RKO (cell line): ENCODE measurements at places on chromosomes 12 and 14.

DNA sequence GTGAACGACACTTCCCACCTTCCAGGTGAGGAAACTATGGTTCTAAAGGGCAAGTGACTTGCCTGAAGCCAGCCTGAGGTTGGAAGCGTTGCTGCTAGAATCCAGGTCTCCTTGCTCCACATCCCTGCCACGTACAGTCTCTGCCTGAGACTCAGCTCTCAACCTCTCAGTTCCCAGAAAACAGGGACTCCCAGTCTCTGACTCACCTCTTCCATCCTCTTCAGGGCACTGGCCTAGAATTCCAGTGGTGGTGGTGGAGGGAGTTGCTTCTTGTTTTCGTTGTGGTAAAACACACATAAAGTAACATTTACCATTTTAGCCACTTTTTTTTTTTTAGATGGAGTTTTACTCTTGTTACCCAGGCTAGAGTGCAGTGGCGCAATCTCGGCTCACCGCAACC, 7.3 kb downstream of the GPR68 start:
- no peak for DNase-seq

DNA sequence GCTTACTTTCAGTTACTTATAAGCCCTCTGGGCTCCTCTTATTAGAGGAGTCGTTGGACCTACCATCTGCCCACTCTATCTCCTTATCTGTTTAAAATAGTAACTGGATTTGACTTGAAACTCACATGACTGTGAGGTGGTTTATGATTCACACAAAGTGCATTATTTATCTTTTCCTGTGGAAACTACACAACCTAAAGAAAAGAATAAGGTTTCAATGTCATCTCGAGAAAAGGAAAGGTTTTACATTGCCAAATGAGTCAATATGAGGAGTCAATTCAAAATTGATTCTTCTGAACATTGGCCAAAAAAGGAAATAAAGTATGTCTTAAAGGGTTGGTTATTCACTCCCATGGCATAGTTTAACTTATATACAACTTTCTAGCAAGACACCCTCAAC, 225.0 kb upstream of the G2E3 start:
- no peak for DNase-seq

- DNase-seq: no peak
Measured at GRCh38 chr12:5432011-5432400, at the start of gene NTF3. NTF3 (plus strand) TSS chr12:5432108; CDS start chr12:5432325, 217 bp downstream.

- DNase-seq: no peak
Measured at GRCh38 chr14:67517083-67517482, 16.0 kb upstream of the PLEKHH1 start.

GRCh38 chr14:66804141-66804540, 296.2 kb downstream of the GPHN start:
- no peak for DNase-seq

DNA sequence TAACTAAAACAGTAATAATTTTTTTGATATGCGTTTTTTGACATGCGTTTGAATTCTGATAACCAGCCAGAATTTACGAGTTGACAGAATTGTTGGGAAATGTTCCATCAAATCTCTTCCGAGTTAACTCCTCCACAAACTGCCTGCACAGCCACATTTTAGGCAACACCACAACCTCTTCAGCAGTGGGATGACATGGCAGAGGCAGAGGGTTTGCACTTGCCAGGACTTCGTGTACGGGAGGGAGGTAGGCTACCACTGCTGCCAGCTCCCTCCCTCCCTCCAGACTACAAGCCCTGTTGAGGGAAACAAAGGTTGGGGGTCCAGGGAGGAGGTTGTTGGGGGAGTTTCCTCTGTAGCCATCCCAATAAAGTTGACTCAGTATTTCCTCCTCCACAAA, 14.5 kb upstream of the ACTR6 start:
- DNase-seq: no peak

GRCh38 chr12:1510056-1510812, 84.1 kb downstream of the FBXL14 start:
- no peak for DNase-seq

DNA sequence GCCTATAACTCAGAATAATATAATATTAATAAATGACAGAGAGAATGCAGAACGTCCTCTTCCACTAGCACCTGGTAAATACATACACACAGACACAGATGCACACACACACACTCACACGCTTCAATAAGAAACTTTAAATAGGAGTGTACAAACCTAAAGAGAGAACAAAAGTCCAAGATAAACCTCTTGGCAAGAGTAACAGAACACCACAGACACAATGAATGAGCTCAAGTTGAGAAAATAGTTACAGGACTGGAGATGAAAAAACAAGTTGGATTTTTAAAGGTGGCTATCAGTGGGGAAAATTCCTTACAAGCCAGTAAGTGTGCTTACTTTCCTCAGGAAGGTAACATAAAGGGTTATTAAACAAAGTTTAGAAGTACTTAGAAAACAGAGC, 35.2 kb downstream of the CRY1 start:
- DNase-seq: no peak

DNA sequence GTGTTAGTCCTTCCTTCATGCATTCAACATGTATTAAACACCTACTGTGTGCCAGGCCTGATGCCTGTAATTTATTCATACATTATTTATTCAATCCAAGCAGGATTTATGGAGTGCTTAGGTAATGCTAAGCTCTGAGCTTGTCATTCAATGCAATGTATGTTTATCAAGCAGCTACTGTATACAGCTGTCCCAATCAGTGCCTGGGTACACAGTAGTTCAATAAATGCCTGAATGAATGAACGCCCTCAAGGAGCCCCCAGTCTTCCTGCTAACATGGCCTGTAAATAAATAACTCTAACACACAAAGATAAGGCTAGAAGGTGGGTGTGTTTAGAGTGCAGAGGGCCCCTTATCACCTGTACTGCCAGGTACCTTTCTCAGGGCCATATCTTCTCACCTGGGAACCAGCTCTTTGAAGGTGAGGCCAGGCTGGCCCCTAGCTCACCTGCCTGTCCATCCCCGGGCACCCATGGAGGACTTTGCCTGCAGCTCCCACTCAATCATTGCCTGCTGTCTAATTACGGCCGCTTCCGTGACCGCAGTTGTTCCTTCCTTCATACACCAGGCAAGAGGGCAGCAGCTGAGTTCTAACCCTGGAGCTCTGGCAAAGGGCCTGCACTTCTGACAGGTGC, 20.0 kb upstream of the KDM2B start:
- no peak for DNase-seq

GRCh38 chr12:67980391-67980790, 8.9 kb upstream of the IFNG-AS1 start:
- no peak for DNase-seq

DNA sequence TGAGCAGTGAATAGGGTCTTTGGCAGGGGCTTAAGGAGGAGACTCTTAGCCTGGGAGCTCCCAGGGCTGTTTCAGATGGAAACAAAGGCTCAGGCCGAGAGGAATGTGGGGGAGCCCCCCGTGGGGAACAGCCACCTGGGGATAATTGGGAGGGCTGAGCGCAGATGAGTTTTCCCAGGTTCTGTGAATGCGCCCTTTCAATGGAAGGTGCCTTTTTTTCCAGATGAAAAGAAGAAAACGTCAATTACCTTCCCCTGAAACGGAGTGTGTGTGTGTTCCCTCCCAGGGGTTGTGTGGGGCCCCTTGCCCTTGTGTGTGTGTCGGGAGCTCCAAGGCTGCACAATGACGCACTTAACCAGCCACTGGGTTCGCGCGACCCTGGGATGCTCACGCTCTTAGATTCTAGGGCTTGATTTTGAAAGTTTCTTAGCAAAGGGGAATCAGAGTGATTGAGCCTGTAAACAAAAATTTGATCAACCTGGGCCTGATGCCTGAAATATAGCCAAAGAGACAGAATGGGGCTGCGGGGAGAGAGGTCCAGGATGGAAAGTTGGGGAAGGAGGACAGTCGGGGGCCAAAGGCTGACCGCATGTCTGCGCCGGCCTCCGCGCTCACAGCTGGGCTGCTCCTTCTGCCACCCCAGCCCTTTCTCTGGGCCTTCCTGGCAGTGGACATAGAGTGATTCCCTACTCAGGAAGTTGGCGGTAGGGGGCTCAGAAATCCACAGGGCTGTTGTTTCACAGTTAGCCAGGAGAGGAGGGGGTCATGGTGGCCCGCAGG, 14.6 kb downstream of the MEG3 start:
- no peak for DNase-seq

- DNase-seq: peak; percentile 69
Measured at GRCh38 chr14:90235179-90235976, 21.0 kb upstream of the PSMC1 start.

- DNase-seq: peak; percentile 63
Measured at GRCh38 chr14:23056956-23057756, at the start of gene CDH24. CDH24 (minus strand) TSS chr14:23057520; CDS start chr14:23055733, 1,787 bp downstream.

DNA sequence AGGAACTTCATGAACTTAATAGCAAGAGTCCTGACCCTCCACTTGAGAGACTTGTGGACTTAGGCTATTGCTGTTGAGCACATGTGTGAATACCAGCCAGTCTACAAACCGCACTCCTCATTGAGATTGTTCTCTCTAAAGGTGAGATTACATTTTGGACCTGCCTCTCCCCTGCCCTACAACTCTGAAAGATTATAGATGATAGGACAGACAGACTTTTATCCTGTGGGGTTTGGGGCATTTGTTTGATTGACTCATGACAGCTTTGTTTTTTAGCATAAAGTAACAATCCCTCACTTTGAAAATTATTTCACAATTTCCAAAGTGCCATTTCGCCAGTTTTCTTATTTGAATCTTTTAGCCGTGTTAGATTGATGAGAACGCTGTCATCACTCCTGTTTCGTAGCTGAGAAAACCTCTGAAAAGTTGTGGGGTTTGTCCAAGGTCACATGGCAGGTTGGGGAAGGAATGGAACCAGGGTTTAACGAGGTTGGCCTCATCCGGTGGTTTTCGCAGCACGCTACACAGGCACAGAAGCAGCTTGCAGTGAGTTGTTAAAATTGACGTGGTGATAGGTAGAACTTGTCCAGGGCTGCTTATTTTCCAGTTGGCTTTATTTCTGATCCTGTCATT, 836 bp downstream of the EVL start:
- no peak for DNase-seq

DNA sequence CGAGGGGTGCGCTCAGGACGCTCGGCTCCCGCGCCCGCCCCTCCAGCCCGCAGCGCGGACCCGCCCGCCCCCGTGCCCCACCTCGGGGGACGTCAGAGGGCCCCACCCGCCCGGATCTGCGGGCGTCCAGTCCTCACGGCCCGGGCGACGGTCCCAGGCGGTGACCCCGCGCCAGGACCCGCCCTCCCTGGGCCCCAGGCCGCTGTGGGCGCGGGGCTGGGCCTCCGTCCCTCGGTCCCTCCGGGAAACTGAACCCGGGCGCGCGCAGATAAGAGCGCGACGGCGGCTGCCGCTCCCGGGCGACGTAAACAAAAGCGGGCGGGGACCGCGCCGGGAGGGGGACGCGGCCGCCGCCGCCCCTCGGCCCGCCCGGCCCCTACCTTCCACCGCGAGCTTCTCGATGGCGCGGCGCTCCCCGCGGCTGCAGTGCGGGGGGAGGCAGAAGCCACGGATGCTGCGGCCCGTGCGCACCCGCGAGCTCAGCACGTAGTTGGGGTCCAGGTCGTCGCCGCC, 1.1 kb downstream of the CKB start:
- DNase-seq: no peak

DNA sequence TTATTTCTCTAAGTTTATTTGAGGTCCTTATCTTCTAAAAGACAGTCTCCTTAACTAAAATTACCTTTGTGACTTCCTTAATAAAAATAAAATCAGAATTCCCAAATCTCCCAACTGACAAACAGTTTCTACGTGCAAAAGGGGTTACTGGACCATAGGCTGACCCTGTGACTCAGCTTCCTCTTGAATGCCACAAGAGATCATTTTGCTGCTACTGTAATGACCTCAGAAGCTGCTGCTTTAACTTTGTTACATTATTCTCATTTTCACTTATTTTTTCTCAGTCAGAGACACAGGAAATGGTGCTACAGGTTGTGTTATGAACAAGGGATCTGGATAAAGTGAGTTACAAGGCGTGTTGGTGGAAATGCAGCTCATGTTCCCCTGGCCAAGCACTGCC, 132.2 kb upstream of the TMTC2 start:
- peak; percentile 7 for DNase-seq

DNA sequence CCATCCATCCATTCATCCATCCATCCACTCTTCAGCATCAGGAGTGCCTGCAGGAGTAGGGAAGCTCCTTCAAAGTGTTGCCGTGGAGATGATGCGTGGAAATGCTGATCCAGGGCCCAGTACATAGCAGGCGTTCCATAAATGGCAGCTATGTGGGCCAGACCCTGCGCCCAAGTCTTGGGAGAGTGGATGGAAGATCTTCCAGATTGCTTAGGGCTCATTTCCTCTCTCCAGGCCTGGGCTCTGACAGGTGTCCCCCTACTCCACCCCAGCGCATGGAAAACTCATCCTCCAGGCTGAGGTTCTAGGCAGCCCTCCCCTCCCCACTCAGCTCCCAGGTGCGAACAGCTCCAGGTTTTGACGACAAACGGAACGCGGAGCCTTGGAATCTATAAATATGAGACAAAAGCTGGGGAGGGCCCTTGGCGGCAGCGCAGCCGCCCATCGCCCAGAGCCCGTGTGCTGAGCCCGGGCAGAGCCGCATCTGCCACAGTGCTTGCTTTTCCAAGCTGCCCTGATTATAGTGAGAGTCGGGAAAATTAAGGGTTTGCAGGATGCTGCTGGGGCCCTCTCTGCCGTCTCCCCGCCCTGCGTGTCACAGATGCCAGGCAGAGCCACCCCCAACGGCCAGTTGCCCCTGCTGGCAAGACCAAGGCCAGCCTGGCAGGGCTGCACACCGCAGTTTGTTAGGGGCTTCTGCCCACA, 1.6 kb downstream of the BEGAIN start:
- no peak for DNase-seq

DNA sequence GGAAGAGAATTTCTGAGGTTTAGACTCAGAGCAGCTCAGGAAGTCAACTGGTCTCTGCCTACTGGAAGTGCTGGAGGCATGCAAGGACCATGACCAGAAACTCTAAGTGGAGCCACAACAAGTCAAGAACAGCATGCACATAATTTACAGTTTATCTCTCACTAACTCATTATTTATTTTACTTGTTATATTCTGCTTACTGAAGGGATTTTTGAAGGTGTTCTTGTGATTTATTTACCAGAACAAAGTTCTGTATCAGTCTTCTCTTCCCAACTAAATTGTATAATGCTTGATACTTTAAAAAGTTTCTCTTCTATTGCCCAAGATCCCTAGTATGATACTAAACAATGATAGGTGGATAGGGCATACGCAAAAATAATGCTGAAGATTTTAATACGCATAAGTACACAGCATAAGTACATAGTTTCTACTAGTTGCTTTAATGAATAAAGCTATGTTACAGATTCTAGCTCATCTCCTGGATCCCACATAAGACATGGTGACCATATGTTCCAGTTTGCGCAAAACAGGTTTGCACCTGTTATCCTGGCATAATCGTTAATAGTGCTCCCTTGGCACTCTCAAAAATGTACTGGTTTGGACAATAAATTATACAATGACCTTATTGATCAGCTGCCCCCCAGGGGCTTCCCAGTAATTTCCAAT, 11.6 kb upstream of the SPTB start:
- DNase-seq: no peak

GRCh38 chr14:105250986-105251385, 2.7 kb downstream of the BTBD6 start:
- DNase-seq: no peak

GRCh38 chr12:12336049-12336411, 14.0 kb downstream of the MANSC1 start:
- DNase-seq: no peak
